Skeletal muscle cell (primary cell): ENCODE measurements at places on chromosomes 2 and 18.

GRCh38 chr2:159867567-159868361 is 69.8 kb upstream of the CD302 start:
- no peak for DNase-seq

DNA sequence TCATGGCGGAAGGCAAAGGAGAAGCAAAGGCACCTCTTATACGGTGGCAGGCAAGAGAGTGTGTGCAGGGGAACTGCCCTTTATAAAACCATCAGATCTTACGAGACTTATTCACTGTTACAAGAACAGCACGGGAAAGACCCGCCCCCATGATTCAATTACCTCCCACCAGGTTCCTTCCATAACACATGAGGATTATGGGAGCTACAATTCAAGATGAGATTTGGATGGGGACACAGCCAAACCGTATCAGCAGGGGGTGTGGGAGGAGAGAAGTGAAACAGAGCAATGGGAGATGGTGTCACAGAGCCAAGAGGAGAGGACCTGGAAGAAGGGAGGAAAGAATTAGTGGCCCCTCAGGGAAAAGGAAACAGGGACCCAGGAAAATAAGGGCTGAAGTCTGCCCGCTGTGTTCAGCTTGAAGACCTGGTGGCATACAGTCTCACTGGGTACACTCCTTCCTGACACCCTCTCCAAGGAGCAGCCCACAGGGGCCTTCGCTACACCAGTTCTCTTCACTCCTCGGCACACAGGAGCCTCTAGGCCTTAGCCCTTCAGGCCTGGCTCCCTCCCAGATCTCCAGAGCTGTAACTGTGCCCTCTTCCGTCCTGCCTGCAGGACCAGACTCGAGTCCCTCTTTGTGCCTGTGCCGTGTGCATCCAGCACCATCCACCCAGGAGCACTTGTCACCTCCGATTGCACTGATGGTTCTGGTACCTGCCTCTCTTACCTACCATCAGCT is 262.1 kb downstream of the EIPR1 start:
- DNase-seq = no peak

DNA sequence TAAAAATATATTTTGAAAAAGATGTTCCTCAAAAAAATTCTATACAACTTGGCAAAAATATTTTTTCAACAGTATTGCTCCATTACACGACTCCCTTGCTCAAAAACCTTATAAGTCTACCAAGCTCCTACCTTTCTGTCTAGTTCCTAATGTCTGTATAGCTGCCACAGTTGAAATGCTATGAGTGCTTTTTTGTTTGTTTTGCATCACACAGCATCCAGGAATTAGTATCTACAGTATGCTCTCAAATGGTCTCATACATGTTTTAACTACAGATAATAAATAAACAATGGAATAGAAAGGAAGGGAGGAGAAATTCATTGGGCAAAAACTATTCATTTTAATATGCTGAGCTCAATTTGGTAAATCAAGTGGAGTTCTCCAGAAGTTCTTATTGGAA is 17.3 kb downstream of the ACADL start:
- no peak for DNase-seq

- no peak for DNase-seq
These were observed 7.1 kb upstream of the SOS1 start for GRCh38 chr2:39127973-39128372.

- DNase-seq = no peak
These were observed 123.3 kb downstream of the ARL4C start for GRCh38 chr2:234373481-234374149.

GRCh38 chr18:28267276-28267675 is 90.3 kb upstream of the CDH2 start:
- DNase-seq = no peak

DNA sequence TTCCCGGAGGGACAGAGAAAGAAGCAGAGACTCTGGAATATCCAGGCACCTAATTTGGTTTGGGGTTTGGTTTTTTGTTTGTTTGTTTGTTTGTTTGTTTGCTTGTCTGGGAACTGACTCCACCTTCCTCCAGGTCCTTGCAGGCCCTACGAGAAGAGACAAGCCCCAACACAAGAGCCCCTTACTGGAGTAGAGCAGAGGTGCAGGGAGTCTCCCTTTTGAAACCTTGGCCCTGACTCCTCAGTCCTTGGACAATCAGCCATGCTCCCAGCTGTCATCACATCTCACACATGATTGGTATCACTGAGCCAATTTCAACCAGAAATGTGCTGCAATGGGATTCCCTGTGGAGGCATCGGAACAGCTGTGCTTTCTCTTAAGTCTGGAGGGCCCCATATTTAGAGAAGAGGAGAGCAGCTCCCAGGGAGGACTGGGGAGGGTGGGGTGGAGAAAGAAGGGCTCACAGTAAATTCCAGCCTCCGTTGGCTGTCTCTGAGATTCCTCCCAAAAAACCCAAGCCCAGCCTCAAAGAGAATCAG is 279.9 kb upstream of the NCKAP5 start:
- no peak for DNase-seq

DNA sequence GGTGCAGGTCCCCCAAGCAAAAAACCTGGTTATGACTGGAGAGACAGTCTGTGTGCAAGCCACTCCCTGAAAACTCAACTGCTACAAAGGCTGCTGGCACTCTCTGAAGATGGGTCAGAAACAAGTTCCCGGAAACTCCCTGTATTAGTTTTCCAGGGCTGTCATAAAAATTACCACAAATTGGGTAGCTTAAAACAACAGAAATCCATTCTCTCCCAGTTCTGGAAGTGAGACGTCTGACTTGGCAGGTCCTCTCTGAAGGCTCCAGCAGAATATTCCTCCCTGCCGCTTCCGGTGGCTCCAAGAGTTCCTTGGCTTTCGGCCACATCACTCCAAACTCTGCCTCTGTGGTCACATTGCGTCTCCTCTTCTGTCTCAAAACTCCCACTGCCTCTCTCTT is 30.1 kb upstream of the SERPINE2 start:
- no peak for DNase-seq

- peak; percentile 52 for DNase-seq
These were observed 219.0 kb downstream of the SH3BP4 start for GRCh38 chr2:235170536-235171521.

GRCh38 chr2:27194538-27195354 is 17.1 kb upstream of the ATRAID start:
- no peak for DNase-seq

DNA sequence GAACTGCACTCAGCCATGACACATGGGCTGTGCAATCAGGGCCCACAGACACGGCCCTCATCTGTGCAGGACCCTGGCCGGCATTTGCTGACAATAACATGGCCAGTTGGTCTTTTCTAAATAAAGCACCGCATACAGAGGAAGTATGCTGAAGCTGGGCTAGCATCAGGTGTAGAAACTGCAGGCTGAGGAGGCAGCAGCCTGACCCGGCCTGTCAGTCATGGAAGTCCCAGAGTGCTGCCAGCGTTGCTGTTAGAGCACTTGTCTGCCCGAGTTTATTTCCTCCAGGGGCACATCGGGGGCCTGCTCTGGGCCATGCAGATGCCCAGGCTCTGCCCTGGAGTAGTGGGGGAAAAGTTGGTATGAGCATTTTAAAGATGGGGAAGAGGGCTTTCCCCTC is 4.1 kb upstream of the PTPN18 start:
- DNase-seq = no peak

DNA sequence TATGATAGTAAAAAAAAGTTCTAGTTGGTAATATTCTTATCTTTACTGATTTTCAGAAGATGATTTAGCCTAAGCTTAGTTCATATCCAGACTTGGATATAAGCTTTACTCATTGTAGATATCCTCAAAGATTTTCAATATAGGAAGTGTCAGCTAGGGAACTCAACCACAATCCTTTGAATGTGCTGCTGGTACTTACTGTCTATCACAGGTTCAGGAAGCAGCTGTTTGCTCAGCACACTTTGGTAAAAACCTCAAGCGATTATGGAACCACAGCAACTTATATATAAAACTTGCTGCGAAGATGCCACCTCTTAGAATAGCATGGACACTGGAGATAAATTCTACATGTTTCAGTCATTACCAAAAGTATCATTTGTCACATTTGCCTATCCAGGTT is 60.1 kb upstream of the TNFRSF11A start:
- DNase-seq = no peak

- DNase-seq = no peak
These were observed 214.6 kb upstream of the HAAO start for GRCh38 chr2:43006834-43007543.

GRCh38 chr2:140873915-140874531 is 1256.8 kb downstream of the LRP1B start:
- DNase-seq = no peak

- peak; percentile 71 for DNase-seq
These were observed 403.5 kb downstream of the SETBP1 start for GRCh38 chr18:45084206-45084605.

DNA sequence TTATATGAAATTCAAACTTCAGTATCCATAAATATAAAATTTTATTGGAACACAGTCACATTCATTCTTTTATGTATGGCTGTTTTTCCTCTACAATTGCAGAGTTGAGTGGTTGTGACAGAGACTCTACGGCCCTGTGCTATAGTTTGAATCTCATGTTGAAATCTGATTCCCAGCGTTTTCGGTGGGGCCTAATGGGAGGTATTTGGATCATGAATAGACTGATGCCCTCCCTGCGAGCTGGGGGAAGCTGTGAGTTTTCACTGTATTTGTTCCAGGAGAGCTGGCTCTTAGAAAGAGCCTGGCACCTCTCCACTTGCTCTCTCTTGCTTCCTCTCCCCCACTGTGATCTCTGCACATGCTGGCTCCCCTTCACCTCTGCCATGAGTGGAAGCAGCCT is 1.7 kb downstream of the PFN4 start:
- DNase-seq = no peak

- DNase-seq = no peak
These were observed 105.5 kb upstream of the RNF152 start for GRCh38 chr18:61998335-61998734.

DNA sequence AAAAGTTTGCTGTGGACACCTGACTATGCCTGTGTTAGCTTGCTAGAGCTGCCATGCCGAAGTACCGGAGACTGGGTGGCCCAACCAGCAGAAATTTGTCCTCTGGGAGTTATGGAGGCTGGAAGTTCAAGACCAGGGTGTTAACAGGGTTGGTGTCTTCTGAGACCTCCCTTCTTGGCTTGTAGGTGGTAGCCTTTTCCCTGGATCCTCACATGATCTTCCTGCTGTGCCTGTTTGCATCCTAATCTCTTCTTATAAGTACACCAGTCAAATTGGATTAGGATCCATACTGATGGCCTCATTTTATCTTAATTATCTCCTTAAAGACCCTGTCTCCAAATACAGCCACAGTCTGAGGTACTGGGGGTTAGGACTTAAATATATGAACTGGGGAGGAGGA is 845 bp downstream of the TMEM177 start:
- DNase-seq = no peak

DNA sequence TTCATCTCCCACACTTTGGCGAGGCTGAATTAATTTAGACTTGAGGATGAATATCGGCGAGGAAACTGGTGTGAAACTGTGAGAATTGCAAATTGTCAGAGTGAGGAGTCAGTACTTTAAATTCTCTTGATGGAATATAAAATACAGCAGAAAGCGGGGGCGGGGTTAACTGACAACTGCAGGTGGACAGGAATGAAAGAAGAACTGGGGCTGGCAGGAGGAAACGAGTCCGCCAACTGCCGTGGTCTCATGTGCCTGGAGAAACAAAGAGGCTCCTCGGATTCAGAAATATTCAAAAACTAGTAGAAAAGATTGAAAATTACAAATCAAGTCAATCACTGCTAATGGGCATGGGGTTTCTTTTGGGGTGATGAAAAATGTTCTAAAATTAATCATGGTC is 44.3 kb downstream of the MOGAT1 start:
- no peak for DNase-seq

GRCh38 chr2:42767080-42767898 is 3.4 kb upstream of the OXER1 start:
- DNase-seq = no peak

- no peak for DNase-seq
These were observed 26.7 kb upstream of the BIRC6 start for GRCh38 chr2:32330136-32330535.
